ENCODE measurements at places on chromosomes 5 and 9. TPM values are rescaled to one million over a fixed set of nuclear protein-coding genes. Genes with fewer than 3 reads are reported as not detected.

DNA sequence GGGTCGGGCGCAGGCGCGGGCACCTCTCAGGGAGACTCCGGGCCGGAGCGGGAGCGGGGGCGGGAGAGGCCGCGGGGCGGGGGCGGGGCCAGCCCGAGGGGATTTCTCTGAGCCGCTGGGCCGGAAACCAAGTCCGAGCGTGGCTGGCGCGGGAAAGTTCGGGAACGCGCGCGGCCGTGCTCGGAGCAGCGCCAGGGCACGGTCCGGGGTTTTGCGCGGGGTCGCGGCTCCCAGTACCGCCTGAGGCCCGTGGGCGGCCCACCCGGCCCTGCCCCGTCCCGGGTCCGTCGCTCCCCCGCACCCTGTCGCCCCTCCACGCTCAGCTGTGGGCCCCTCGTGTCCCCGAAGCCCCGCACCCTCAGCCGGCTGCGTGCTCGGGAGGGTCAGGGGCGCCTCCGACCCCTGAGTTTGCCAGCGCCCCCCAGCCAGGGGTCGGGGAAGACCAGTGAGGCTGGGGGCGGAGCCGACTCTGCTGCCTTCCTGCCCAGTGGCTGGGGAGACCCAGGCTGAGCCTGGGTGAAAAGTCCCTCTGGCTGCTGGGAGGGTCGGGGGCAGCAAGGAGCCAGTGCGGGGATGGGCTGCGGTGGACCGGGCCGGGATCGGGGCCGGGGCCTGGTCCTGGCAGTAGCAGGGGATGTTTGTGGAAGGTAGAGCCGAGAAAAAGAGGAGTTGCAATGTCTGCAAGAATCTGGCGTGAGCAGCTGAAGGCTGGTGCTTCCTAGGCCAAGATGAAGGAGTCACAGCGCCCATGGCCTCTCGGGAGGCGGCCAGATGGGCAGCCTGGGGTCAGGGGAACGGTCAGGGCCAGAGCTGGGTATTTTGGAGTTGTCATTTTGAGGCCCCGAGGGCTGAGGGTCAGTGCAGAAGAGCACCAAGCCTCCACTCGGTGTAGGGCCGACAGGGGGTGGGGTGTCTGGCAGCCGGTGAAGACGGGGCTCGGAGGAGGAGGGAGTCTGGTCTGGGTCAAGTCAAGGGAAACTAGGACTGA, 588 bp downstream of the TRAF2 start:
- peak; percentile 37 for DNase-seq

LRRC19 gene
- total RNA-seq = not detected

PCDHGB5 gene
- 1.1 TPM for total RNA-seq

- no peak for DNase-seq
Measured at GRCh38 chr9:80156262-80156661, 584.5 kb downstream of the TLE4 start.

PCDHB13 gene
- total RNA-seq = 1.3 TPM

CLIC3 gene
- not detected for total RNA-seq

DNA sequence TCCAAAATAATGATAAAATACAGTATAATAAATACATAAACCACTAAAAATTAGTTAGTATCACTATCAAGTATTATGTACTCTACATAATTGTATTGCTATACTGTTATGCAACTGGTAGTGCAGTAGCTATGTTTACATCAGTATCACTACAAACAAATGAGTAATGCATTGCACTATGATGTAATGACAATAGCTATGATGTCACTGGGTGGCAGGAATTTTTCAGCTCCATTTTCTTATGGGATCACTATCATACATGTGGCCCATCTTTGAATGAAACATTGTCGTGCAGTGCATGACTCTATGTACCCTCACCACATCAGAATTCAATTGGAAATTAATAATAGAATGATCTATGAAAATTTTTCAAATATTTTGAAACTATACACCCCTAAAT, 201.3 kb downstream of the MPDZ start:
- DNase-seq = no peak

HSPA5 gene
- 50.3 TPM for total RNA-seq

CDH9 gene
- not detected for total RNA-seq

GRCh38 chr5:168464214-168464613, 22.1 kb upstream of the RARS1 start:
- DNase-seq = no peak

PFN3 gene
- total RNA-seq = not detected

RLN1 gene
- total RNA-seq = not detected

- no peak for DNase-seq
Measured at GRCh38 chr5:54013556-54014194, 296.7 kb downstream of the ARL15 start.

- DNase-seq = no peak
Measured at GRCh38 chr9:109483744-109484429, 14.2 kb downstream of the PTPN3 start.

ACSL6 gene
- 0.03 TPM for total RNA-seq

Data from SJSA1 (cell line).